ENCODE measurements at places on chromosomes 2 and 18.
A peak's percentile ranks its signal among the peaks of the same experiment; 100 is the strongest.

- no peak for DNase-seq
Observed at GRCh38 chr2:120747706-120748105, 12.0 kb downstream of the GLI2 start.

DNA sequence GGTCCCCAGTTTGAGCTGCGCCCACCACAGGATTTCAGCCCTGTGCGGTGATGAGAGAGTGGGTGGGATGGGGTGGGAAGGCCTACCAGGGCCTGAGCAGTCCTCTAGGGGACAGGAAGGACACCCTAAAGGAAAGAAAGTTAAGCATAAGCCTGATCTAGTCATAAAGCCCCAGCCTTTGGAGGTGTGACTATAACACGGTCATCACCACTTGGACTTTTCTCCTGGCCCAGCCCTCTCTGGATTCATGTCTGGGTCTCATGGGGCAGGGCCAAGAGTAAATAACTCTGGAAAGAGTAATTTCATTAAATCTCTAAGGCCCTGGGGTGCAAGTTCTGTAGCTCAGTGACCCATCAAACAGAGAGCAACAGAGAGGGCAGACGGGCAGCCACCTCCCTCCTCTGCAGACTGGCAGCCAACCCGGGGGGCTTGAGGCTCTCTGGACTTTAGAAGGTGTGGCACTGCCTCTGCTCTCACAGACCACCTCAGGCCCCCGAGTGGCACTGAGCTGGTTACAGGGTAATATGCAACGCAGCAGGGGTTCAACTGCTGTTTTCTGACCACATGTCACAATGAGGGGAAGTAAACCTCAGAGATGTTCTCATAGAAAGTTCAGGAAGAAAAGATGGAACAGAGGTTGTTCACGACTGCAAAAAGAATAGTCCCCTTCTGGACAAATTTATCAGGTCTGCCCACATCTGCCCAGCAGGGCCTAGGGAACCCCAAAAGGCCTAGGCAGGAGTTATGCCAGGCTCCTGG, 41.5 kb downstream of the TGFA start:
- no peak for DNase-seq

DNA sequence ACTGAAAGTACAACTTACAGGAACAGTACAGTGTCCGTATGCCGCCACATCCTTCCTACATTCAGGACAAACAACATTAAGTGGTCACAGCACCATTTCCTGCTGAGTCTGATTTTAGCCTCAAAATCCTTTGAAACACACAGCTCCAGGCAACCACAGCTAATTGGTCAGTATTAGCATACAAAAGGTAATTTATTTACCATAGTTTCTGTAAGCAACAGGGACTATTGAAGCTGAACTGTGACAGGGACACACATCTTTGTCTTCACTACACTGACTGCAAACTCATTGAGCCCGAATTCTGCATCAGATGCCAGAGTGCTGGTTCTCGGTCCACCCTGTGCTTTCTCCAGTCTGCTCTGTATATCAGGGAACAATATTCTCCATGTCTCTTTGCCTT, 151.8 kb downstream of the ST6GAL2 start:
- no peak for DNase-seq

- DNase-seq: no peak
Observed at GRCh38 chr2:226903179-226903578, 67.3 kb downstream of the RHBDD1 start.

GRCh38 chr2:14516844-14517243, 115.7 kb upstream of the LRATD1 start:
- DNase-seq: no peak

GRCh38 chr2:118837067-118837466, 10.4 kb downstream of the EN1 start:
- DNase-seq: no peak

DNA sequence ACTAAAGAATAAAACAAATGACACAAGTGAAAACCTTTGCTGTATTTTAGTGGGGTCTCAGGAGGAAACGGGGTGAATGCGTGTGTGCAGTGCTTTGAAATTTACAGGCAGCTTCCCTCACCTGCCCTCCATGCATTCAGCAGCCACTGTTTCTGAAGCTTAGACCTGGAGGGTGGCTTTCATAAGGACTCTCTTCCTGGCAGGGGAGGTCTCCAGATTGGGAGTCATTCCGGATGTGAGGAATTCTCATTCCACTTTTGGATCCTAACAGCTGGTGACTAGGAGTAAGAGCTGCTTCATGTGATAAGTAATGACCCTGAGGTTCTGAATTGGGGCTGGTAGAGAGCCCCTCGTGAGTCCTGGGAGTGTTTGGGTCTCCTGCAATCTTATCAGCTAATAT, 192.5 kb downstream of the SH3BP4 start:
- no peak for DNase-seq

DNA sequence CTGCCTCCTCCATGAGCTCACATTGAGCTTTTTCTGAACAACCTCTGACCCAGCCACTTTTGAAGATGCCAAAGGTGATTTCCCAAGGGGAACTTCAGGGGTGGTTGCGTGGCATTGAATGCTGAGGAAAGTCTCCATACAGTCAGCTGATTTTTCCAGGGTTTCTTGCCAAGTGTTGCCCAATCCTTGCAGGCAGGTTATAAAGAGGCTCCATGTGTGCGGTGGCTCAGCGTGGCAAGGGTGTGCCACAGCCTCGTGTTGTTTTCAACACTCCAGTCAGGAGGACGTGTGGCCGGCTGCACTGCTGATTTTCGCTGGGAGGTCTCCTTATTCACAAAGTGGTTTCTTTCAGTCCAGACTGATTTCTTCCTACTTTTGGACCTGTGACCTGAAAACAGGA, 81.4 kb upstream of the GATA6 start:
- DNase-seq: peak; percentile 60

DNA sequence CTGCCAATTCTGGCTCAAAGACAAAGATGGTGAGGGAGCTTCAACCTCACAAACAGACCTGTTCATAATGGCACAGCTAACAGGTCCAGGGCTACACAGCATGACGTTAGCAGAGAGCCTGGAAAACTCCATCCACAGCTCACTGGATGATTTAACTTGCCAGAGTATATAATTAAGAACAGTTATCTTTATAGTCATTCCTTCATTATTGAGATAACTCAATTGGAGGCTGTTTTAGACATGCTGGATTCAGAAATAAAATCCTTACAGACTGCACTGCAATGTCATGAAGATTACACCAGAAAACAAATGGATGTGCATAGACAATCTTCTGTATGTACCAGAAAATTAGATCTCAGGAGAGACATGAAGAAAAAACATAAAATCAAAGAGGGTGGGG, 55.1 kb upstream of the LYPD1 start:
- DNase-seq: no peak

DNA sequence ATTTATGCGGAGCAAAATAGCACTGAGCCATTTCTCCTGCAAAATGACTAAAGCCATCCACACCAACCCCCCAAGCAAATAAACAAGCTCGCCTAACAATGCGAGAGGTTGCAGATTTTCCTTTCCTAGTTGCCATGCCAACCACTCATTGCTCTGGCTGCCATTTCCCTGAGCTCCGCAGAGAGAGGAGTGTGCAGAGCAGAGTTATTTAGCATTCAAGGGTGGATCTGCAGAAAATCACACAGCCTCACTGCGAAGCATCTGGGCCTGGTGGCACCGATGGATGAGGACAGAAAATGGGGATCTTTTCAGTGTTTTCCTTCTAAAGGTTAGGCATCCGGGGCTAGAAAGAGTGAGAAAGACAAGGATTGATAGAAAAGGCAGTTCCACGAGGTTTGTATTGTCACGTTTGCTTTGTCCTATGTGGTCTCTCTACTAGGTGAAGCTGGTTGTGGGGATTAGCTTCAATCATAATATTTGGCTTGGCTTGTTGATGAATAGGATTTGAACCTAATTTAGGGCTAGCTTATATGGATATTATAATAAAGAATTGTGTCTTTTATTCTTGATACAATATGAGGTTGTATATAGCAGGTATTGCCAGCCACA, 110.2 kb upstream of the UNC80 start:
- peak; percentile 34 for DNase-seq

GRCh38 chr2:208127090-208127489, 2.5 kb downstream of the CRYGC start:
- DNase-seq: no peak

DNA sequence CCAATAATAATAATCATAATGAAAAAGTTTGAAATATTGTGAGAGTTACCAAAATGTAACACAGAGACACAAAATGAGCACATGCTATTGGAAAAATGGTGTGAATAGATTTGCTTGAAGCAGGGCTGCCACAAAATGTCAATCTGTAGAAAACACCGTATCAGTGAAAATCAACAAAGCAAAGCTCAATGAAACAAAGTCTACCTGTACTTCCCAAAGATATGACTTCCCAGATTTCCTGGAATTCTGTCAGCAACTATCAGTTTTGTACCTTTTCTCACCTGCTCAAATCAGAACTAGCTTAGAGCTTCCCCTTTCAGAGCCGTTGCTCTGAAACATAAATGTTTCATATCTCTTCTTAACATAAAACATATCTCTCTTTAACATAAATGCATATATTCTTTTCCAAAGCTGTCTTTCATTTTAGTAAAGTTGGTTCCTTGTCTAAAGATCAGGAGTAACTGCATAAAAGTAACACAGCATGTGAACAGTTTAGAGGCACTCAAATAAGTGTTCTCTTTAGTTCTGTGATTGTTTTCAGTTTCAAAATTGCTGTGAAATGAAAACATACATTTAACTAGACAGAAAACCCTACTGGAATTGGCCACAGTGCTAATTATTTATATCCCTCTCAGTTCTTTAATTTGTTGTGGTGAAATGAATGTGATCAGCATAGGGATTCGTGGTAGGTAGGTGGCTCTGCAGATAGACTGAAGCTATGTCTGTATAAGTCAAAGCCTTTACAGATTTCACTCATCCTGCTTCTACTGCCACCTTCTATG, 262.5 kb downstream of the KCNJ3 start:
- DNase-seq: no peak

- DNase-seq: no peak
Observed at GRCh38 chr2:189144700-189145211, 34.8 kb downstream of the COL5A2 start.

DNA sequence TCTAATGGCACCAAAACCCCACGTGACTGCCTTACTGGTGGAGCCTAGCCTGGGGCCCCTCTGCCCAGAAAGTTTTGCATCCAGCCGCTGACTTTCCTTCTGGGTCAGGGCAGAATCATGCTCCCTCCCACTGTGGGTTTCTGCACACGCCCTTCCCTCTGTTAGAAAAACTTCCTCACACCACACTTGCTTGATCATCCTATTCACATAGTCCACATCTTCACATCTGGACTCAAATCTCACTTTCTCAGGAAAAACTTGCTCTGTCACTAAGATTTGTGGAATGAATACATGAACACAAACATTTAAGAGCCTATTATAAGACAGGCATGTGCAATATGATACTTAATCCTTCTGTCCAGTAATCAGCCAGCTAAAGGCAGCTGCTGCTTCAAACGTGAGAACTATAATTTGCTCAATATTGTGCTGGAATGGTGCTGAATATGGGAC, 274.7 kb downstream of the RND3 start:
- no peak for DNase-seq

DNA sequence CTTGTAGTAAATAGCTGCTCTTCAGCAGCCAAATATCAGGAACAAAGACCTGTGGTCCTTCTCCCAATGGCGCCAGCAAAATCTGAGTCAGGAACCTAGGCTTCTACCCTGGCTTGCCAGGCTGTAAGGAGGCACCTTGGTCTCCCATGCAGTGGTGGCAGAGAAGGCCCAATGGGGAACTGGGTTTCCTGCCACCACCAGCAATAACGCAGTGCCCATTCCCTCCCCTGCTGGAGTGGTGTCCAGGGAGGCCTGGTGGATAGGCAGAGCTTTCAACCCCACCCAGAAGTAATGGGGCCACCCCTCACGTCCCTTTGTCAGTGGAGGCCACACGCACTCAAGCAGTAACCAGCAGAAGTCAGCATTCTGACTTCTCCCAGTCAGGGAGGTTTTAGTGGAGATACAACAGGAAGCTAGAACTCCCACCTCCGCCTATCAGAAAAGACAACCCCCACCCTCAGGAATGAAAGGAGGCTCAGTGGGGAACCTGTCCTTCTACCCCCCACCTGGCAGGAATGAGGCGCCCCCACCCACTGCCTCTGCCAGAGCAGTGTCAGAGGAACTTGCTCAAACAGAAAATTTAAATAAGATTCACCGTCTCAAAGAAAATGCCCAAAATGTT, 132.4 kb downstream of the COPS8 start:
- DNase-seq: no peak

- DNase-seq: peak; percentile 28
Observed at GRCh38 chr2:241340631-241341163, 15.4 kb upstream of the FARP2 start.

- no peak for DNase-seq
Observed at GRCh38 chr2:126655051-126655450, 907 bp upstream of the GYPC start.

- DNase-seq: no peak
Observed at GRCh38 chr2:168157926-168158325, 89.5 kb downstream of the STK39 start.

DNA sequence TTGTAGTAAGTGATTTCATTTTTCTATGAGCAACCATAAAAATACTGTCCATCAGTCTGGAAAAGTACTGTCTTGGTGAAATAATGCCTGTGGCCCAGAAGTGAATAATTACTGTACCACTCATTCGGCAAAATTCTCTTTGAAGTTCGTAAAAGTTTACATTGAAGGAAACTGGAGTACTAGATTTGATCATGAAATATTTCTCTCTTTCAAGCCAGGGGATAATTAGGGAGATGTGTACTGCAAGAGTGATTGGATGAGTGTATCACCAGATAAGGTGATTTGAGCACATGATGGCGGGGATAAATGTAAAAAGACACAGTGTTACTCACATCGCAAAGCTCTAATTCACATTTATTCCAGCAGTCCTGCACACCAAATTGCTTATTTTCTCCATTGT, 883.2 kb upstream of the PIK3C3 start:
- DNase-seq: no peak

DNA sequence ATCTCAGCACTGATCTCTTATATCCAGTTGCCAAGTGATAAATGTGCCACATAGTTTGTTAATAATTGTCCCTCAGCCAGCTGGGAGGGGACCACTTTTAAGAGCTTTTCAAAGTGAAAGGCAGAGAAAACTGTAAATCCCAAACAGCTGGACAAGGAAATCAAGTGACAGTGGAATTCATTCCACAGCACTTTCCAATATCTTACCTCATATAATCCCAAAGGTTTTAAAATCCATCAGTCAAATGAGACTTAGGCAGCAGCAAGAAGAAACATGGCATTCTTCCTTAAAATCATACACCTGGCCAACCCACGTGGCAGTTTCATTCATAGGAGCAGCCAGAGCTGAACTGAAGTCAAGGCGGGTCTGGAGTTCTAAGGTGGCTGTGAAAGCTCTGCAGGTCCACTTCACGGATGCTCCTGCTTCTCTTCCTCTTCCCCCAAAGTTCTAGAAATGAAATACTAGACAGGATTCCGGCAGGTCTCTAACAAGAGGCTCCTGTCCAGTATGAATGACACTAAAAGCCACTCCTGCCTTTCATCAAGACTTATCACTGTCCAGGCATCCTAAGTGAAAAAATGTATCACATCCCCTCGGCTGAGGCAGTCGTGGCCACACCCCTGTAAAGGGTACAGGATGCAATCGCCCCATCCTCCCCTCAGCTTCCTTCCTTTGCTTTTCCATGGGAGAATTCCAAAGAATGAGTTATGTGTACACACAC, 190.4 kb upstream of the STK17B start:
- no peak for DNase-seq

- no peak for DNase-seq
Observed at GRCh38 chr2:10062931-10063365, 17.3 kb downstream of the CYS1 start.

GRCh38 chr2:159755788-159756187, 42.2 kb downstream of the CD302 start:
- peak; percentile 45 for DNase-seq

All from stomach (tissue), 19 donors.